ENCODE measurements at places on chromosomes 1 and 21.

DNA sequence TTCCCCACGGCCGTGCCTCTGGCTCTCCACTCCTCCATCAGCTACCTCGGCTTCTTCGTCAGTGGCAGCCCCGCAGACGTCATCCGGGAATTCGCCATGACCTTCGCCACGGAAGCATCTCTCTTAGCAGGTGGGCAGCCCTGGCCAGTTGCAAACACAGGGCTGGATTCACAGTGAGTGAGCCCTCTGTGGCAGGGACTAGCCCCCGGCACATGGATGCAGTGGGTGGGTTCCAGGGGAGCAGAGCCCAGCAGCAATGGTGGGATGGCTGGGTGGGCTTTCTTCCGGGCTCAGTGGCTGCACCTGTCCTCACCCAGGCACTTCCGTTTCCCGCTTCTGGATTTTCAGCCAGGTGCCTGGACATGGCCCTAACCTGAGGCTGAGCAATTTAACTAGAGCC lies 9.4 kb downstream of the UBASH3A start:
- DNase-seq, result no peak

DNA sequence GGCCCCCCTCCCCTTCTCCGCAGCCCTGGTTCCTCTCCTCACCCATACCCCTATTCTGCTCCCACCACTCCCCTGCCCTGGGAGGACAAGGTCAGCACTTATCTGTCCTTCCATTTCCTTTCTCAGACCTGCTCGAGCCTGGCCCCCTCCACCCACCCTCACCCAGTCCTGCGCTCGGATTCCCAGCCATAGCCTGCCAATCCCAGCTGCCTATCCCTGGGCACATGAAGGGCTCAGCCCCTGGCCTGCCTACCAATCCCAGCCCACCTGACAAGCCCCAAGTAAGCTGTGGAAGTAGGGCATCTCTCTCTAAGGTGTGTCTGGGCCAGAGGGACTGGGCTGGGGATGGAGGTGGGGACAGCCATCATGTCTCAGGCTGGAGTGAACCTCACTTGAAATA lies 5.4 kb downstream of the BLACAT1 start:
- no peak for DNase-seq

DNA sequence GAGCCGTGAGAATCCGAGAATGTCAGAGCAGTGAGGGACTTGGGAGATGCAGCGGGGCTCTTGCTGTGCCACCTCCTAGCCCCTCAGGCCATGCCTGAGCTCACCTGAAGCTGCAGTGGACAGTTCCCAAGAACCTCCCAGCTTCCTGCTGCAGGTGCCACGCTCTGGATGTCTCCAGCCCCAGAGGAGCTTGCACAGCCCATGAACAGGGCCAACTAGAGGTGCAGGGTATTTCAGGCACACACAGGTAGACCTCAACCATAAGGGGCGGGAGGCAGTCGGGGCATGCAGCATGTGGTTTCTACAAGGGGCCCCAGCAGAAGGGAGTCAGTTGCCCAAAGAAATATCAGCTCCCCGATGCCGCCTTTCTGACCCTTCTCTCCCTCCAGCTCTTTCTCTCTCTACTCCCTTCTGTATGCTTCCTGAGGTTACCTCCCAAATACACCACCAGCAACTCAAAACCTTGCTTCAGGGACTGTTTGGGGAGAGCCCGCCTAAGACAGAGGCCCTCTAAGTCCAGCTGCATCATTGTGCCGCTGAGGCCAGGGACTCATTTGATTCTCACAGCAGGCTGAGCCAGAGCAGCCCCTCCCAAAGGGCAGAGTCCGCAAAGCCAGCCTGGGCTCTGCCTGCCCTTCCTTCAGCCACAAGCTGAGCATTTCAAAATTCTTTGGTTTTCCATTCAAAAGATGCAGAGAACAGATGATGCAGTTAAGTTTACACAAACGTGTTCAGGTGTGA lies 209.8 kb downstream of the MATN1 start:
- no peak for DNase-seq

GRCh38 chr1:198316546-198317100 lies 159.8 kb downstream of the NEK7 start:
- no peak for DNase-seq

GRCh38 chr1:19800076-19800804 lies 524 bp upstream of the TMCO4 start:
- no peak for DNase-seq

DNA sequence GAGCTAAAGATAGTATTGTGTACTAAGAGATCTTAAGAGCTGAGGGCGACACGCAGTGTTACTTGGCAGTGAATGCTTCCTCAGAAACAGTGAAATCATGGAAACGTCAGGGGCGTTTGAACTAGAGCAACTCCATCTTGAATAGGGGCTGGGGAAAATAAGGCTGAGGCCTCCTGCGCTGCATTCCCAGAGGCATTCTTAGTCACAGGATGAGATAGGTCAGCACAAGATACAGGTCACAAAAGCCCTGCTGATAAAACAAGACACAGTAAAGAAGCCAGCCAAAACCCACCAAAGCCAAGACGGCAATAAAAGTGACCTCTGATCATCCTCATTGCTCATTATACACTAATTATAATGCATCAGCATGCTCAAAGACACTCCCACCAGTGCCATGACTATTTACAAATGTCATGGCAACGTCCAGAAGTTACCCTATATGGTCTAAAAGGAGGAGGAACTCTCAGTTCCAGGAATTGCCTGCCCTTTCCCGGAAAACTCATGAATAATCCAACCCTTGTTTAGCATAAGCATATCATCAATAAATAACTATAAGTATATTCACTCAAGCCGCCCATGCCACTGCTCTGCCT lies 37.5 kb upstream of the FMN2 start:
- DNase-seq, result no peak
